ENCODE measurements at places on chromosomes 1 and 21.

- DNase-seq: no peak
These were observed 41.2 kb downstream of the DMAP1 start for GRCh38 chr1:44254392-44254910.

GRCh38 chr1:209882286-209882685 lies 54.5 kb downstream of the UTP25 start:
- DNase-seq: no peak

- no peak for DNase-seq
These were observed 690.5 kb downstream of the BRINP3 start for GRCh38 chr1:189787201-189787600.

DNA sequence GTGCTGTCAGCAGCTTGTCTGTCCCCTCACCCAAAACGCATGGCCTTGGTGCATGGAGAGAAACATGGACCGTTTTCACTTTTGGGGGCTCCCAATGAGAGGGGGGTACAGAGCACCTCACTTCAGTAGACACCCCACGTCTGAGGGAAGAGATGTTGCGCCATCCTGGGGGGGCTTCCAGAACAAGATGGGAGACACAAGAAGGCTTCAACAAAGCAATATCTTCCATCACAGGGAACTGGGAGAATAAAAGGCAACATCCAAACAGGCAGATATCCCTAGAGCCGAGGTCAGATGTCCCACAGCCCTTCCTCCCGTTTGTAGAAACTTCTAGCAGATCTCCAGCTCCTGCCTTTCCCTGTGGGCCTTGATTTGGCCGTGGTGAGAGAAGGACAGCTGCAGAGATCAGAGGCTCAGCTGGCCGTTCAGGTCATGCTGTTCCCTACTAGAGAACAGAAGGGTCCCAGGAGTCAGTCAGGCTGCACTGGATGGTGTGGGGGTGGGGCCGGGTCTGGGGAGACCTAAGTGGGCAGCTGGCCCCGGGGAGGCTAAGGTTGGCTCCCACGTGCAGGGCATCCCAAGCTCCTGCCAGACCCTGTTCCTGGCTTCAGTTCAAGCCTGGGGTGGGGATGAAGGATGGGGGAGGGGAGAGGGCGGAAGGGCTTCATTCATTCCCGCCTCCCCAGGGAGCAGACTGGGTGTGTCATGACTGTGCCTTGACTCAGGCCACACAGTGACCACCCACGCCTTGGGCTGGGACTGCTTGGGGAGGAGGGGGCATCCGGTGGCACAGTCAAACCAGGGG lies 4.4 kb downstream of the PLOD1 start:
- DNase-seq: no peak

- DNase-seq: no peak
These were observed 77.2 kb downstream of the ADGRL2 start for GRCh38 chr1:81877940-81878339.

DNA sequence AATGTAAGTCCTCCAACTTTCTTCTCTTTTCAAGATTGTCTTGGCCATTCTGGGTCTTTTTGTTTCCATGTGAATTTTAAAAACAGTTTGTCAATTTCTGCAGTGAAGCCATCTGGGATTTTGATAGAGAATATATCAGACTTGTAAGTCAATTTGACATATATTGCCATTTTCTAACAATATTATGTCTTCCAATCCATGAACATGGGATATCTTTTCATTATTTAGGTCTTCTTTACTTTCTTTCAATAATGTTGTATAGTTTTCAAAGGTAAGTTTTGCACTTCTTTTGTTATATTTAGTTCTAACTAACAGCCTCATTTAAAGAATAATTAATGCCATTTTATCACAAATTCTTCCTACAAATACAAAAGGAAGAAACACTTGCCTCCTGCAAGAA lies 73.4 kb downstream of the STUM start:
- DNase-seq: no peak

DNA sequence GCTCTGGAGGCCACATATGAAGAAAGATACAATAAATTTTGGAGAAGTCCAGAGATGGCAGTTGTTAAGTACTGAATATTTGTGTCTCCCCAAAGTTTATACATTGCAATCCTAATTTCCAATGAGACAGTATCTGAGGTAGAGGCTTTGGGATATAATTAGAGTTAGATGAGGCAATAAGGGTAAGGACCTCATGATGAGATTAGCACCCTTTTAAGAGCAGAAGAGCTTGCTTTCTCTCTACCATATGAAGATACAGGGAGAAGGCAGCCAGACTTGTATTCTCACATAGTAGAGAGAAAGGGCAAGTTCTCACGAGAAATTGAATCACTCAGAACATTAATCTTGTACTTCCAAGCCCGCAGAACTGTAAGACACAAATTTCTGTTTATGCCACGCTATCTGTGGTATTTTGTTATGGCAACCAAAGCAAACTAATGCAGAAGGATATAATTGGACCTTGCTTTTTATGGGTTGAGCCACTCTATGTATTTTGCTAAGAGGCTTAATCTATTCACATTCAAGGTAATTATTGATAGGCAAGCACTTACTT lies 430.1 kb downstream of the KCNT2 start:
- no peak for DNase-seq

GRCh38 chr1:198936371-198937083 lies 297.7 kb downstream of the PTPRC start:
- DNase-seq: no peak

GRCh38 chr1:228415853-228416216 lies 826 bp downstream of the TRIM17 start:
- DNase-seq: no peak

DNA sequence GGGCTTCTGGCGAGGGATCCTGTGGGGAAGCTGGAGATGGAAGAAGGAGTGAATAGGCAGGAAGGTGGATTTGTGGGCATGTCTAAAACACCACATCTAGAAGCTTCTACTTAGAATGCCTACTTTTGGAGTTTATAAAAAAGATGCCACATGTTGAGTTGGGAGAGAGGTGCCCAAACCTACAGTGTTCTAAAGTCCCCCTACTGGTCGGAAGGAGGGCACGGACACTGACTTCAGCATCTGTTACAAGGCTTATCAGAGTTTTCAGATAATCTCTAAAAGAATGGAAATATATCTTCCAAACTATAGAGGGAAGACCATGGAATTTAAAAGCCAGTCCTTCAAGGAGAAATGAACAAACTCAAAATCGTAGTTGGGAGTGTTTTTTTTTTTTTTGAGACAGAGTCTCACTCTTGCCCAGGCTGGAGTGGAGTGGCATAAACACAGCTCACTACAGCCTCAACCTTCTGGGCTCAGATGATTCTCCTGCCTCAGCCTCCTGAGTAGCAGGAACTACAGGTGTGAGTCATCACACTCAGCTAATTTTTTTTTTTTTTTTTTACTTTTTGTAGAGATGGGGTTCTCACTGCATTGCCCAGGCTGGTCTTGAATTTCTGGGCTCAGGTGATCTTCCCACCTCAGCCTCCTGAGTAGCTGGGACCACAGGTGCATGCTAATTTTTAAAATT lies 14.8 kb downstream of the IBA57 start:
- DNase-seq: no peak

DNA sequence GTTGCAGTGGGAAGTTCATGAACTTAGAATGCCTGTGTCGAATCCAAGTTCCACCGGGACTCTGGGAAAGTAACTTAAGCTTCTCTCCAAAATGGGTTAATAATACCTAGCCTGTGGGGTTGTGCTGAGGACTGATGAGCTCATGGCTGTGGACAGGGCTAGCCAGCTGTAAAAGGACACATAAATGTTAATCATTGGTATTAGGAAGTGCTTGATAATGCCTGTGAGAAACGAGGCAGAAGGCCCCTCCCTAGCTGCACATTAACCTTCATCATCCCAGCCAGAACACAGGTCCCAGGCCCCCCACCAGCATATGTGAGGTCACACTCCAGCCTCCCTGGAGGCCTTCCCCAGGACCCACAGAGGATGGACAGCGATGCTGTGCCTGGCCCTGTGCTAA lies 789 bp upstream of the GJB4 start:
- DNase-seq: no peak

DNA sequence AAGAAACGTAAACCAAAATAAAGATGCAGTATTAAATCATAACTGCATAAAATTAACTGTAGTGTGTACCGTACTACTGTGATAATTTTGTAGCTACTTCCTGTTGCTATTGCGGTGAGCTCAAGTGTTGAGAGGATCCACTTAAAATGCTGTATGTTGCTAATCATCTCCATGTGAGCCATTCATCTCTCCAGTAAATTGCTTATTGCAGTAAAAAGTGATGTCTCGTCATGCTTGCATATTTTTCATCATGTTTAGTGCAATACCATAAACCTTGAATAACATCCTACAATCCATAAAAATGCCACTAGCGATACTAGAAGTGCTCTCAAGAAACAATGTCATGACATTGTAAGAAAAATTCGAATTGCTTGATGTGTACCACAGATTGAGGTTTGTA lies 66.3 kb downstream of the RAVER2 start:
- no peak for DNase-seq

- DNase-seq: no peak
These were observed 28.9 kb downstream of the ITLN2 start for GRCh38 chr1:160925652-160926244.

DNA sequence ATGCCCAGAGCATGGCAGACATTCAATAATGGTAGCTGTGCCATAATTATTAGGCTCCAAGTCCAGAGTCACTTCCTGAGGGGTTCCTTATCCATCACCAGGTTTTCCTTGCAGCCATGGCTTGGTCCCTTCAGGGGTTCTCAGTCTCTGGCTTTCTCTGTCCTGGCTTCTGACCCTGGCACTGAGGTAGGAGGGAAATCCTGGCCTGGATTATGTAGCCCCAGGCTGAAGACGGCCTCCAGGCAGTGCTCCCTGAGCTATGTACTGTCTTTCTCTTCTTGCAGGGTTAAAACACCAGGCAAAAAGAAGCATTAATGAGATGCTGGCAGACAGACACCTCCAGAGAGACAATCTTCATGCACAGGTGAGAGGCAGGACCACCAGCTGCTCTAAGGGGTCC lies 9.5 kb upstream of the PADI3 start:
- DNase-seq: no peak

GRCh38 chr1:187046293-187046692 lies 217.5 kb downstream of the PLA2G4A start:
- no peak for DNase-seq

- DNase-seq: no peak
These were observed 1.4 kb downstream of the RCSD1 start for GRCh38 chr1:167631386-167631935.

DNA sequence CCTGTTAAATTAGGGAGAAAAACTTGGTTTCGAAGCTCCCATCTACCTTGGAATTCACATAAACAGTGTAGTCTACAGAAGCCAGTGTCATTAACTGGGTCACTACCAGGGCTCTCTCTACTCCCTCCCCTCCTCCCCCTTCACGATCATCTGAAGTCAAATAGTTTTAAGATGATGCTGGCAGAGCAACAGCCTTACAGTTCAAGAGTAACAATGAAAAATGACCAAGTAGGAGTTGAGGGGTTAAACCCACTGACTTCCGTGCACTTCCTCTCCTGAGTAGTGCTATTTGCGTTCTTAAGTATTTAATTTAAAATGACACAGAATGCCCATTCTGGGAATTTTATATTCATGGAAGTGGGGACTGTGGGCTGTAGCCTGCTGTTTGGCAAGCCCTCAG lies 236.9 kb downstream of the SIPA1L2 start:
- DNase-seq: no peak

GRCh38 chr1:192367436-192367835 lies 50.6 kb downstream of the RGS21 start:
- DNase-seq: no peak

GRCh38 chr1:203026666-203027663 lies 674 bp downstream of the PPFIA4 start:
- no peak for DNase-seq

GRCh38 chr21:15423676-15424445 lies 305.9 kb upstream of the USP25 start:
- DNase-seq: no peak

DNA sequence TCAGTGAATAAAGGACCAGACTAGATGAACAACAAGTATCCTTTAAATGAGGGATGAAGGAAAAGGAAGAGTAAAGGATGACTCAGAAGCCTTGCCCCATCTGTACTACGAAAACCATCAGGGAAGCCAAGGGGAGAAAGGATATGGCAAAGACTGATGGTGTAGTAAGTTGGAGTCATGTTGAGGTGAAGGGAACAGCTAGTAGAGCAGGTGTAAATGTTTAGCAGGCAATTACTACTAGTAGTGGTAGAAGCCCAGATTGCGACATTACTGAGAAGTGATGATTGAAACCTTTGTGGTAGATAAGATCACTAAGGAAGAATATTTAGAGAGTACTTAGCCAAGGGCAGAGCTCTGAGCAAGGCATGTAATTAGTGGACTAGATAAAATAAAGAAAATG lies 84.0 kb downstream of the PHTF1 start:
- DNase-seq: no peak

DNA sequence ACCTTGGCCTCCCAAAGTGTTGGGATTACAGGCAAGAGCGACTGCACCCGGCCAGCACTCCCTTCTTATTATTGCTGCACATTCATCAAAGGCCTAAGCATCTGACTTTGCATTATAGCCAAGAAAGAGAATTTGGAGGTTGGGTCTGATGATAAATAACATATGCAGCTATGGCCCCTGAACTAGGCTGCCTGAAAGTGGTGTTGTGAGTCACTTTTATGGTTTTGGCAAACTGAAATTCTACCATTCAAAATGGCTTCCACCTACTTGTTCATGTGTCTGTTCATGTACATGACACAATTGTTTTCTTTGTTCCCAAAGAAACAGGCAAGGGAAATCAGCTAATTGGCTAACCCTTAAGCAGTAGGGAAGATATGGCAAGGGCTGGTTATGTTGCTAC lies 25.0 kb upstream of the UAP1 start:
- DNase-seq: no peak

- no peak for DNase-seq
These were observed 1.2 kb downstream of the ACBD3 start for GRCh38 chr1:226185141-226186036.
